Activated CD4-positive, alpha-beta memory T cell treated with anti-CD3 and anti-CD28 coated beads for 36 hours (primary cell): ENCODE measurements at places on chromosomes 12 and 14. TPM values are rescaled to one million over a fixed set of nuclear protein-coding genes. Genes with fewer than 3 reads are reported as not detected.

The CFAP73 gene
- total RNA-seq: 0.94 TPM

DNA sequence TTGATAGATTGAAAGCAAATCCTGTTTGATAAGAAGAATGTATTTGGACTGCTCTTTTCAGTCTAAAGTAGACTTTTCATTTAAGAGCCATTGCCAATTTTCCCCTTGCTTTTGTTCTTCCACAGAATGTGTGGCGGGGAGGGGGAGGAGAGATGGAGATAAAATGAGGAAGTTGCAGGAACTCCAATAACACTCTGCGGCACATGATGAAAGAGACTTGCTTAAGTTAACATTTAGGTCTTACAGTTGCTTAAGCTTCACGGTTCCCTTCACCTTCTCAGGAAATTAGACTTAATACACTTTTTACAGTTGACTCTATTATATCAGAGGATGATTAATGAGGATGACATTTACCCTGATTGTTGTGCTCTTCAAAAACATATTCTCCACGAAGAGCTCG is 537.3 kb downstream of the TMTC2 start:
- DNase-seq: no peak

- DNase-seq: no peak
These were observed 94.1 kb upstream of the GARIN6 start for GRCh38 chr12:99553461-99553860.

DNA sequence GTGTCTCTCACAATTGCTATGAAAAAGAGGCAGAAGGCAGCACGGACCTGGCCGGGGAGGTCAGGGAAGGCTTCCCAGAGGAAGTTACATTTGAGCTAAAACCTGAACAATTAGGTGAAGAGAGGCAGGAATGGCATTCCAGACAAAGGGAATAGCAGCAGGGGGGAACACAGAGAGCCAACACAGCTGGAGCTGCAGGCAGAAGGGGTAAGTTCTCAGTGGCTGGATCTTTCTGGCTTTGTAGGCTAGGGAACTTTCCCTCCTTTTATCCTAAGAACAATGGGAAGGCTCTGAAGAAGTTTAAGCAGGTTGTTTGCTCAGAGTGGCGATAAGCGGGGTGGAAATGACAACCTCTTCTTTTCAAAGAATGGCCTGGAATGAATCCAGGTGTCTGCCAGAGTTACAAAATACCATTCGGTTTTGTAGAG is 100.0 kb downstream of the PRIMA1 start:
- DNase-seq: no peak

GRCh38 chr12:43378448-43378847 is 173.6 kb downstream of the ADAMTS20 start:
- no peak for DNase-seq

- no peak for DNase-seq
These were observed 600 bp downstream of the SYT10 start for GRCh38 chr12:33438851-33439586.

- no peak for DNase-seq
These were observed 58.4 kb downstream of the SLC25A21 start for GRCh38 chr14:37114002-37114401.

The GPN3 gene
- 68.4 TPM for total RNA-seq

The TSHR gene
- total RNA-seq: not detected

GRCh38 chr12:6316921-6317692 is 6.6 kb downstream of the PLEKHG6 start:
- DNase-seq: no peak

The AKAP5 gene
- 0.74 TPM for total RNA-seq

DNA sequence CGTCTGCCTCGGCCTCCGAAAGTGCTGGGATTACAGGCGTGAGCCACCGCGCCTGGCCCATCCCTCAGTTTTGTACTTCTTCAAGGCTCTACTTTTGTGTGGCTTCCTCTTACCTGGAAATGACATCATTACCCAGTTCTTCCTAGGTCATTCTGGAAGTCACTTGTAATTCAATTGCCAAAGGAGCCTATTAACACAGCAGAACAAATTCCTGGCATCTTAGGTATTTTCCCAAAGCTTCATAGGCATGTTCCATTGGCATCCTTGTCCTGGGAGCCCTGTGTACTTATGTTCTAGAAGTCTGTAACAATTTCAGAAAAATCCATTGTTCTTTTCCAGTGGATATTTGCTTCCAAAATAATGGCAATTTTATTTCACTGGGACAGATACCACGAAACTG is 60.6 kb downstream of the DAAM1 start:
- DNase-seq: no peak

- no peak for DNase-seq
These were observed 31.8 kb downstream of the CRADD start for GRCh38 chr12:93708952-93709351.

The SGPP1 gene
- 11.3 TPM for total RNA-seq
